ENCODE measurements at places on chromosomes 7 and 10.

- DNase-seq: no peak
These were observed 446.9 kb downstream of the PTPRN2 start for GRCh38 chr7:158140538-158141220.

DNA sequence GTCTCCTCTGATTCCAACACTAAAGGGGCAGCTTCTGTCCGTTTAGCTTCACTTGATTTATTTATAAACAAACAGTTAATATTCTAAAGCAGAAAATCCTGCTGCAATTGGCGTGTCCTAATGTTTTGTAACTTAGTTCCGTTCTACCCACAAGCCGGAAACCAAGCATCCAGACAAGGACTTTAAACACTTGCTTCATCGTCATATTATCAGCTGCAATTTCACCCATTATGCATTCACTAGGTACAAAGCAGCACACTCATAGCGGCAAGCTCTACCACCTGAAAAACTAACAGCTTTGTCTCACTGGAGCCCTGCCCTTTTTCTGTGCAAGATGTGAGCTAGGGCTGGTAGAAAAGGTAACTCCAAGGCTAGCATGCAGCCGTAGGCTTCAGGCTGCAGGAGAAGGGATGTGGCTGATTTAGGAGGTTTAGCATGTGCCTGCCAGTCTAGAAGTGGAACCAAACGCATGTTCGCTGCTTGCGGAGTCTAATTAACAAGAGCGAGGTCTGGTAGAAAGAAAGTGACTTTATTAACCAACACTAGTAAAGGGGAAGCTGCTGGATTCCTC, 43.7 kb upstream of the BPGM start:
- DNase-seq: no peak

DNA sequence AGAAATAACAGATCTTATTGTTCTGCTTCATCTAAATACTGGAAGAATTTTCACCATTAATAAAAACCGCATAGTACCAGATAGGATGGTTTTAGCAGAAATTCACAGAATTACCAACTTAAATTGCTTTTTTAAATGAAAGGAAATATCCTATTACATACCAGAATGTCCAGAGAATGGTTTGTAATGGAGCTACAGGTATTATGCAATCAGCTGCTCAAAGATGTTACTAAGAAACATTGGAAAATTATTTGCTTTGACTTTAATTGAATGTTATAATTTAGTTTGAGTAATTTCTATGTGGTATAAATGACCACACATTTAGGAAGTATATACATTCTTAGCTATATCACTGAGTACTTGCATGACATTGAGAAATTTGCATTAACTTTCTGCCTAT, 338.3 kb downstream of the ETV1 start:
- no peak for DNase-seq

- no peak for DNase-seq
These were observed 779 bp downstream of the C1QL3 start for GRCh38 chr10:16520900-16521299.

- no peak for DNase-seq
These were observed 12.8 kb upstream of the LRRC4 start for GRCh38 chr7:128044064-128044463.

GRCh38 chr10:119849031-119849789, 23.4 kb downstream of the MCMBP start:
- no peak for DNase-seq

GRCh38 chr7:117424090-117424829, 3.0 kb downstream of the ASZ1 start:
- no peak for DNase-seq

DNA sequence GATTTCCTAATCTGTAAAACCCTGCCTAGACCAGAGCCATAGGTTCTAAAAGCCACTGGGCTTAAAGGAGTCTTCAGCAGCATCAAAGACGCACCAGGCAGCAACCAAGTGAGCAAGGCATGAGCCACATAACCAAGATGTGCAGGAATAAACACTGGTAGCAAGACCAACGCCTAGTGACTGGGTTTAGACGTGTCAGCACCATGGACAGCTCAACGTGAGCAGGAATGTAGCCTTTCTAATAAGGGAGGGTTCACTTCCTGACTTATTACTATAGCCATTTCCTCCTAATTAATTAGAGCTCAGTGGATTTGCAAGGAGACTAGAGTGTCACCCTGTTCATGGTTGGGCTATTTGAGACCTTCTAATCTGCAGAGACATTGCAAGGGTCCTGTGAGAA, 223.7 kb downstream of the LHFPL3 start:
- DNase-seq: peak; percentile 4

DNA sequence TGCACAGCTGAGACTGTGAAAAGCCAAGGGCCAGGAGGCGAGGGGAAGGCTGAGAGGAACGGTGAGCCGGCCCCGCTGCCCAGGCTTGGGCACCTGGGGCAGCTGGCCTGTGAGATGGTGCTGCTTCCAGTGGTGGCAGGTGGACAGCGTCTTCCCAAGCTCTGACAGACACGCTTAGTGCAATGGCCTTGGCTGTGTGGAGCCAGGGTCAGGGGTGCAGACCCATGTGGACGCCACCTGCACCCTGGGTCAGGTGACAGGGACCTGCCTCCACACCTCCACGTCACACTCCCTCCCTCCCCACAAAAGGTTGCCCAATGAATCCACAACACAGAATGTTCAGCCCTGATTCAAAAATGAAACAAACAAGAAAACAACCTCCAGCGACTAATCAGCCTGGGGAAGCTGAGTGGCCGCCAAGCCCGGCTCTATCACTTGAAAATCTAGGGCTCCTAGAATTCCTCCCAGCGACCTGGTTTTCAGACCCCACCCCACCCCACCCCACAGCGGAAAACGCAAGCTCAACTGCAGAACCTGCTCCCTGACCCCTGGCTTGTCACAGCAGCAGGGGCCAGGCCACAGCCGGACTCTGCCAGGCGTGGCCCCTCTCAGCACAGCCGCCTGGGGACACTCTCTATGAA, 54.3 kb downstream of the PRKAG2 start:
- no peak for DNase-seq

DNA sequence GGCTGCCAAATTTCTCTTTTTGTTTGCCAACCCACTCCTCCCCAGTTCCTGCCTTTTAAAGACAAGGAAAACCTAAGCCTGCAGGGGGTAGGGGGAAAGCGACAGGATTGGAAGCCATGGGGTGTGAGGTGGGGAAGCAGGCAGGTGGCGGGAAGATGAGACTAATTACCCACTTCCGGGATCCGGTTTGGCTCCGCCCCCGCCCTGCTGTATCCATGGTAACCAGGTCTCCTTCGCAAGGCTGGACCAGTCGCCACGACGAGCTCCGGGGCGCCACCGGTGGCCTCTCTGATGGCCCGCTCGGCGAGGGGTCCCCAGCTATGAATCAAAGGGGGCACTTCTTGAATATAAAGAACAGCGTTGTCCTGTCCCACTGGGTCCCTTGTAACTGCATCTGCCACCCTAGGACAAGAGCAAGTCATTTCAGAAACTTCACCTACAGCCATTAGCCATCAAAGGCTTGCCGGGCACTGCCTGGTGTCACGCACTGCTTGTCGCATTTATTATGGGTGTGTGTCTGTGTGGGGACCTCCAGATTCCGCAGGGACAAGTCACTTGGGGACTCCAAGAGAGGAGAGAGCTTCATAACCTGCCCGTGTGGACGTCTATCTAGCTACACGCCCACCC, 55.4 kb upstream of the LMTK2 start:
- no peak for DNase-seq

Measured in pulmonary artery endothelial cell (primary cell).